MM.1S (cell line): ENCODE measurements at places on chromosomes 11 and 22.

DNA sequence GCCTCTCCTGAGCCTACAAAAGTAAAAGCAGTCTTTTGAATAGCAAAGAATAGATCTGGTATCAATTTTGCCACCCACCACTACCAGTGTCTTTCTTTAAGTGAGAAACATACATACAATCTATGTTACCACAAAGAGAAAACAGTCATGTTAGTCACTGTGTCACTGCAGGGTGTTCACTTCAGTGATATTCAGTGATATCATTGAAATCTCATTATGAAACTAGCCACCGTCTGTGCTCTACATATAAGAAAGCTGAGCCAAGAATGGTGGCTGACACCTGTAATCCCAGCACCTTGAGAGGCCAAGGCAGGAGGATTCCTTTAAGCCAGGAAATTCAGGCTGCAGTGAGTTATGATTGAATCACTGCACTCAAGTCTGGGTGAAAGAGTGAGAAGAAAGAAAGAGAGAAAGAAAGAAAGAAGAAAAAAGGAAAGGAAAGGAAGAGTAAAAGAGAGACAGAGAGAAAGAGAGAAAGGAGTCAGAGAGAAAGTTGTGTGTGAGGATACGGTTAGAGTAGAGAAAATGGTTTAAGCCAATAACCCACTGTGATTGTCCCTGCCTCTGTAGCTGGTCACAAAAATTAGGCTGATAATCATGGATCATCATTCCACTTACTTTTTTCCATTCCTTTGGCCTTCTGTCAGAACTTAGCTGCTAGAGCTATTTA lies 847.1 kb downstream of the FAM181B start:
- H3K36me3 ChIP-seq: no peaks in the 10 kb centered on the region
- DNase-seq: no peak
- no peak overlapping the region for H3K27ac ChIP-seq
- no peak overlapping the region for H3K4me3 ChIP-seq

GRCh38 chr22:32073823-32074380 lies 30.8 kb downstream of the SLC5A1 start:
- no peaks in the 10 kb centered on the region for H3K27me3 ChIP-seq
- no peak overlapping the region for H3K4me3 ChIP-seq
- no peak for DNase-seq
- no peak overlapping the region for H3K27ac ChIP-seq
- no peaks in the 10 kb centered on the region for H3K36me3 ChIP-seq

DNA sequence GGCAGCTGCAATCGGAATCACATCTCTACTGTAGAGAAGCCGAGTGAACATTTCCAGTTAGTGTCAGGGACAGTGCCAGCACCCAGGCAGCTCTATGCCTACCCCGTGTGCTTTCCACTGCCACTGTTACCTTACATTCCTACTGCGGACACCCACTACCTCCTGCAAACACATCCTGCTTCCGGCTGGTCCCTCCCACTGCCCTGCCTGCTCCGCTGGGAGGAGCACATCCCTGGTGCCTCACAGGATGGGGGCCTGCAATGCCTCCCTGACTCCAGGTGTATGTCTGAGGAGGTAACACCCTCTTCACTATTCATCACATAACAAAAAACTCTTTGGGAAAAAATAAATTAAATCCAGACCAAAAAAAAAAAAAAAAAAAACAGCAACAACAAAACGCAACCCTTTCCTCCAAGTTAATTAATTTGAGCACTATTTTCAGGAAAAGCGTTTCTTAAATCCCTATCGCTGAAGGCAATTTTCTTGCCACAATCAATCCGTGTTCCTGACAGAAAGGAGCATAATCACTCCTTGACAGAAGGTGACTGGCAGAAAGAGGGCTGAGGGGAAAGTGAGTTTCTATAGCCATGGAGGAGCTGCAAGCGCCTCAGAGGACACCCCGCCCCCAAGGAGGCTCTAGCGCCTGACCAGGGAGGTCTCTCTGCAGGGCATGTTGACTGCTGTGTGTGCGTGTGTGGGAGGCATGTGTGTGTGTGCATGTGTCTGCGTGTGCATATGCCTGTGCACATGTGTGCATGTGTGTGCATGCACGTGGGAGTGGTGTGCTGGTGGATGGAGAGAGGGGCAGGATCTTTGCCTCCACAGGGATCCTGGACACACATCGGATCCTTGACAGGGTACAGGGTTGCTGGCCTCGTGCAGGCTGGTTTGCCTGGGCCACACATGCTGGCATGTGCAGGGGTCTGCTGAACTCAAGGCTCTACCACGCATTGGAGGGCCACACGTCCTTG lies 134.8 kb upstream of the NTM start:
- H3K27ac ChIP-seq: no peak overlapping the region
- no peak for DNase-seq
- no peak overlapping the region for H3K4me3 ChIP-seq
- H3K4me1 ChIP-seq: no peaks in the 10 kb centered on the region
- no peaks in the 10 kb centered on the region for H3K27me3 ChIP-seq
- no peaks in the 10 kb centered on the region for H3K36me3 ChIP-seq

GRCh38 chr11:17008099-17008498 lies 6.1 kb downstream of the PLEKHA7 start:
- DNase-seq: no peak
- no peaks in the 10 kb centered on the region for H3K27me3 ChIP-seq
- H3K27ac ChIP-seq: no peak overlapping the region
- H3K4me3 ChIP-seq: no peak overlapping the region
- H3K36me3 ChIP-seq: no peaks in the 10 kb centered on the region

DNA sequence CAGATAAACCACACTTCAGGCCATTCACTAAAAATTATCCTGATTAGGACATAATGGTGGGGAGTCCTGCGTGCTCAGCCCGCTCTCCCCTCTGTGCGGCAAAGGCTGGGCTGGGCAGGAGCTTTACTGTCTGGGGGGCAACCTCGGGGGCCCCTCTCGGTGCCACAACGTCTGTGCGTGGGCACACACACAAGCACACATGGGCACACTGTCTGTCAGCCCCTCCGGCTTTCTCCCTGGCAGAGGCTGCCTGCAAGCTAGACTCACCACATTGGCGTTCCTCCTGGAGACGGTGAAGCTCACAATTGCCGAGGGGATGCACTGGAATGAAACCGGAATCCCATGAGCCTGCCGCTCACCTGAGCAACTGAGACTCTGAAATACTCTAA lies 5.2 kb downstream of the MLC1 start:
- no peak for DNase-seq
- no peak overlapping the region for H3K4me3 ChIP-seq
- no peak overlapping the region for H3K27ac ChIP-seq
- peaks cover 4% of the 10 kb centered on the region; the same call in 1 of the 2 replicates for H3K4me1 ChIP-seq
- H3K27me3 ChIP-seq: peaks cover 65% of the 10 kb centered on the region

DNA sequence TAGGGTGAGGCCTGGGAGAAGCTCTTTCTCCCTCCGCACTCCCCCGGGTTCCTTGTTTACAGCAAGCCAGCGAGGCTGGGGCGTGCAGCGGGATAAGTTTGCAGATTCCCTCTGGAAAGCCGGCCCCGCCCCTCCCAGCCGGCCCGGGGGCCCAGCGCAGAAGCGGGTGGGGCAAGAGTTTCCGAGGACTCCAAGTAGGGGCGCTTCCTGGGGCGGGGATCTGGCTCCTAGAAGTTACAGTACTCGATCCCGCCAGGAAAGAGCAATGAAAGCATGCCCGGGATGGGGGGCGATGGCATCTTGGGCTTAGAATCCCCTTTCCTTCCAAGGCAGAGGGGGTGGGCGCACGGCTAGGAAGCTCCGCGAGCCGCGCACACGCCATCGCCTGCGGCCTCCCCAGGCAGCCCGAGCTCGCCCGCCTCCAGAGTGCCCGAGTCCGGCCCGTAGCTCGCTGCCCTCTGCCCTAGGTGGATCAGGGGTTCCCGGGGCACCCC lies 385 bp downstream of the TST start:
- no peaks in the 10 kb centered on the region for H3K4me1 ChIP-seq
- no peak for DNase-seq
- H3K27me3 ChIP-seq: no peaks in the 10 kb centered on the region
- no peaks in the 10 kb centered on the region for H3K36me3 ChIP-seq
- H3K27ac ChIP-seq: no peak overlapping the region

DNA sequence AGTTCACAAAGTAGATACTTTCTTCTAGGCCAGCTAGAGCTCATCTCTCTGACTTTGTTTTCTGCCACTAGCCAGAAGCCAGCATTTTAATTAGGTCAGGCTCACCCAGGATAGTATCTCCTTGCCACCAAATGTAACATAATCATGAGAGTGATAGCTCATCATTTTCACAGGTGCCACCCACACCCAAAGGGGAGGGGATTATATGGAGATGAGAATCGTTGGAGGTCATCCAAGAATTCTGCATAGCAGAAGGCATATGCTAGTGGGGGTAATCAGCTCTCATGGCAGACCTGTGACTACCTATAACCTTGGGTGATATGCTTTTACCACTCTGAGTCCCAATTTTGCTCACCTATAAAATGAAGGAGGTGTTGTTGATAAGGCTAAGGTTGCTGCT lies 523.0 kb downstream of the METTL15 start:
- H3K36me3 ChIP-seq: no peaks in the 10 kb centered on the region
- H3K4me3 ChIP-seq: no peak overlapping the region
- no peaks in the 10 kb centered on the region for H3K4me1 ChIP-seq
- no peaks in the 10 kb centered on the region for H3K27me3 ChIP-seq

DNA sequence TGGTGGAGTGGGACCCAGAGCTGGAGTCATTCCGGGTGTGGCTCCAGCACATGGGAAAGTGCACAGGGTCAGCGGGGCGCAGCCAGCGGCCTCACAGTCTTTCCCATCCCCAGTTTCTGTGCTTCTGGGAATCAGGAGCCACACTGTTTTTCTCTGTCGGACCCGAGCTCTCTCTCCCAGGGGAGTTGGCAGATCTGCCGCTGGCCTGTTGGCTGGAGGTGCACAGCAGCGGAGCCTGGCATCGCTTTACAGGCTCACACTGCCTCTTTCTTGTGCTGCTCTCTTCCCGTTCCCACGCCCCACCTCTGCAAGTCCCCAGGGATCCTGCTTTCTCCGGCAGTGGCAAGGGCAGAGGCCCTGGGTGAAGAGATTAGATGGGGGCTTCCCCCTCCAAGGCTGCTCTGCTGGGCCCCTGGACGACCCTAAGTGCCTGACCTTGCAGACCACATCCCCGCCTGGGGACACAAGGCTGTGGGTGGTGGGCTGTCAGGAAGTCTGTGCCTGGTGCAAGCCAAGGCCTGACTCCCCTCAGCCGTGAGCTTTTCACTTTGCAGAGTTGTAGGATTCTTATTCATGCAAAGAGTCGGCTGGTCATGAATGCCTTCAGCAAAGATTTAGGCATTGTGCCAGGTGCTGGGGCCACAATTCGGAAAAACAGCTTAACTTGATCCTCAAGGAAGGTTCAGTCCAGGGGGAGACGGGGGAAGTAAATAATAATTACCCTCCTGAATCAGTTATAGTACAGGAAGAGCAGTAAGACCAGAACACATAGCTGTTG lies 116.3 kb downstream of the TIMP3 start:
- no peaks in the 10 kb centered on the region for H3K4me1 ChIP-seq
- no peak overlapping the region for H3K4me3 ChIP-seq
- no peak for DNase-seq
- H3K27me3 ChIP-seq: no peaks in the 10 kb centered on the region
- H3K36me3 ChIP-seq: no peaks in the 10 kb centered on the region
- no peak overlapping the region for H3K27ac ChIP-seq

DNA sequence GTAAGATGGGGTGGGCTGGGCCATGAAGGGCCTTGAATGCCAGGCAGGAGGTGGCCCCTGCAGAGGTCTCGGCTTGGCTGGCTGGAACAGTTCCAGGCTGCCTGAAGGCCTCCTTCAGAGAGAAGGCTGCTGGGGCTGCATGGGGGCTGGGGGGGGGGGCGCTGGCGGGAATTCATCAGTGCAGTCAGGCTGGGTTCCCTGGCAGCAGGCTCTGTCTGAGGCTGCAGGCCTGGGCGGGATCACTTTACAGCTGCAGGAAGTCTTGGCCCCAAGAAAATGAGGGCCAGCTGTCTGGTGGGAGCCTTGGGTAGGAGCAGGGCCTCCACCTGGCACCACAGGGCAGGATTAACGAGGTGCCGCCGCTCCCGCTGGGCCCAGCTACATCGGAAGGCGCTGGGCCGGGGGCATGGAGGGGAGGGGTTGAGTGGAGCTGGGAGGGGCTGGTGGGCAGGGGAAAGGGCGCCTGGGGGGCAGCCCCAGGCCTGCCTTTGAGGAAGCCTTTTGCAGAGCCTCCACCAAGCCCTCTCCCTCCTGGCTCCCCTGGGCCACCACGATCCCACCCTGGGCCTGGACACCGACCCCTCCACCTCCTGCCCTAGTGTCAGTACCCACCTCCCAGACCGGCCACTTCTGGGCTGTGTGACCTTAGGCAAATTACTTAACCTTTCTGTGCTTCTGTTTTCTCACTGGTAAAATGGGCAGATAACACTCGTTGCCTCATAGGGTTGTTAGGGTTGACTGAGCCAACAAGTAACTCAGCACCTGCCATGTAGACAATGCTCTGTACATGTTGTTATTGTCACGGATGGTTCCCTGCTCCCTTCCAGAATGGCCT lies 31.0 kb upstream of the HMOX1 start:
- peaks cover 35% of the 10 kb centered on the region for H3K4me1 ChIP-seq
- H3K27me3 ChIP-seq: no peaks in the 10 kb centered on the region
- H3K4me3 ChIP-seq: no peak overlapping the region
- H3K36me3 ChIP-seq: no peaks in the 10 kb centered on the region
- H3K27ac ChIP-seq: no peak overlapping the region
- no peak for DNase-seq

GRCh38 chr11:36091256-36091811 lies 147.5 kb downstream of the LDLRAD3 start:
- DNase-seq: no peak
- no peak overlapping the region for H3K27ac ChIP-seq
- H3K4me1 ChIP-seq: no peaks in the 10 kb centered on the region
- H3K36me3 ChIP-seq: no peaks in the 10 kb centered on the region

GRCh38 chr11:81852896-81853295 lies 880.8 kb downstream of the FAM181B start:
- H3K4me1 ChIP-seq: no peaks in the 10 kb centered on the region
- H3K27ac ChIP-seq: no peak overlapping the region
- no peaks in the 10 kb centered on the region for H3K27me3 ChIP-seq
- H3K36me3 ChIP-seq: no peaks in the 10 kb centered on the region
- H3K4me3 ChIP-seq: no peak overlapping the region
- no peak for DNase-seq

GRCh38 chr11:118076754-118077281 lies at the start of gene TMPRSS4:
Gene TMPRSS4 (plus strand): TSS chr11:118077078. CDS start chr11:118077303, 225 bp downstream.
- no peak within 1 kb of the TSS for H3K4me3 ChIP-seq
- H3K36me3 ChIP-seq: no peaks in the 10 kb centered on the region
- H3K4me1 ChIP-seq: no peaks in the 10 kb centered on the region
- no peak for DNase-seq
- H3K27me3 ChIP-seq: no peaks in the 10 kb centered on the region

GRCh38 chr11:70168405-70168754 lies 34.7 kb upstream of the FADD start:
- H3K36me3 ChIP-seq: no peaks in the 10 kb centered on the region
- no peak for DNase-seq
- no peak overlapping the region for H3K4me3 ChIP-seq
- no peak overlapping the region for H3K27ac ChIP-seq
- no peaks in the 10 kb centered on the region for H3K4me1 ChIP-seq

- no peak overlapping the region for H3K4me3 ChIP-seq
- H3K4me1 ChIP-seq: no peaks in the 10 kb centered on the region
- no peaks in the 10 kb centered on the region for H3K36me3 ChIP-seq
- H3K27ac ChIP-seq: no peak overlapping the region
- DNase-seq: no peak
Measured at GRCh38 chr11:126874831-126875230, 125.7 kb downstream of the KIRREL3 start.
